Hematopoietic multipotent progenitor cell treated with erythropoietin and hydrocortisone succinate and interleukin-3 and kit ligand, for 6 days (in vitro differentiated cells): ENCODE measurements at places on chromosomes 3 and 15.

- no peak for DNase-seq
Measured at GRCh38 chr3:116005404-116005803, 382.1 kb downstream of the GAP43 start.

- DNase-seq: no peak
Measured at GRCh38 chr3:131535131-131535530, 32.4 kb upstream of the MRPL3 start.

- DNase-seq: peak; percentile 5
Measured at GRCh38 chr3:25536521-25537391, 108.7 kb downstream of the RARB start.

- no peak for DNase-seq
Measured at GRCh38 chr3:33425453-33425852, 14.8 kb downstream of the UBP1 start.

DNA sequence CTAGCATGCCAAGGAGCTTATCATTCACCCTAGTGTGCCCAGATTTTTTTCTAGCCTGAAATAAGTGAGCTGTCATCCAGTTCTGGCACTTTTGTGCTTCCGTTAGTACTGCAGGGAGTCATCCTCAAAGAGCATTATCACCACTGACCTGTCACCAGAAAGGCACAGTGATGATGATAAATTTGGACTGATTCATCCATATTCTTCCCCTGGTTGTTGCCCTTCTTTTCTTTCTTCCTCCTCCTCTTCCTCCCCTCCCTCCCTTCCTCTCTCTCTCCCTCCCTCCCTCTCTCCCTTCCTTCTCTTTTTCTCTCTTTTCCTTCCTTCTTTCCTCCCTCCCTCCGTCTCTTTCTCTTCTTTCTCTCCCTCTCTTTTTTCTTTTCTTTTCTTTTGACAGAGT lies 21.3 kb downstream of the SLC35G2 start:
- DNase-seq: peak; percentile 17
